ENCODE measurements at places on chromosomes 5 and 9. TPM values are rescaled to one million over a fixed set of nuclear protein-coding genes. Genes with fewer than 3 reads are reported as not detected.

Gene ANKRD31
- 0.10 TPM for polyA plus RNA-seq

Gene GAPVD1
- polyA plus RNA-seq = 33.7 TPM

Gene GABRG2
- not detected for polyA plus RNA-seq

Gene RNF183
- polyA plus RNA-seq = not detected

Gene PRRX2
- not detected for polyA plus RNA-seq

Gene NUTM2G
- polyA plus RNA-seq = 0.19 TPM

Gene CFAP157
- not detected for polyA plus RNA-seq
